ENCODE measurements at places on chromosomes 7 and 10.

DNA sequence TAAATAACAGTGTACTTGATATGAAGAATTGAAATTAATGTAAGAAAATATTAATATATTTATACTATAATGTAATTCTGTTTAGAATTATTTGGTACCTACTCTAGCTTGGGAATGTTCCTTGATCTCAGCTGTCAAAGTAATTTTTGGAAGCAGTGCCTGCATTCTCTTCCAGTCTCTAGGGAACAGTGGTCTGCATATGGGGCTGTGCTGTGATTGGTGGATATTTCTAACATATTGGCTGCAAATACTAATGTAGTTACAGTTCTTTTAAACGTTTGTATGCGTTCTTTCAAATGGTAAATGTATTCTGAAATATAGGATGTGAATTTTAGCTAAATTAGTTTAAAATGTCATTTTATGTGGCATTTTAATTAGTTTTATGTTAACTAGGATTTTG lies 87.2 kb downstream of the PHF14 start:
- no peak overlapping the region for H3K4me3 ChIP-seq
- H3K27me3 ChIP-seq: no peaks in the 10 kb centered on the region
- no peaks in the 10 kb centered on the region for H3K36me3 ChIP-seq

DNA sequence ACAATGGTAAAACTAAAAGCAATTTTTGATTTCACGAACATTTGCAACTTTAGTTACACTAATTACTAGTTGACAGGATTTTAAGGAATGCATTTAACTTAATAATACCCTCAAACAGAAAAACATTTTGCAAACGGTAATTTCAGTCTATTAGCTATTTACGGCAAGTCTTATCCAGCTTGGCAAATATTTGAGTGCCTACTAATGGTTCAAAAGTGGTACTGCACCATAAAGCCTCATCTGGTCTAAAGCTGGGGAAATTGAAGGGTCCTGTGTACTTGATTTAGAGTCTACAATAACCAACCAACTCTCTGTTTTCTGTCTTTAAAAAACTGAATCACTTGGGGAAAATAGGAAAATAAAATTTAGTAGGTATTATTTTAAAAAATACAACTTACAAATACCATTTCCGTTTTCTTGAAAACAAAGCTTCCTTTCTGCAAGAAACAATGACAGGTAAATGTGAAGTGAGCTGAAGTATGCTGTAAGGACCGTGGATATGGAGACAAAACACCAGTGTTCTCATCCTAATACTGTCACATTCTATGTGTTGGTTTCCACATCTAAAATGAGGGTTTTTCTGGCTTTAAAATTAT lies 142.3 kb downstream of the VPS50 start:
- no peak overlapping the region for H3K27ac ChIP-seq
- no peak overlapping the region for H3K4me3 ChIP-seq
- H3K36me3 ChIP-seq: no peaks in the 10 kb centered on the region
- DNase-seq: peak; percentile 46

- peaks cover 19% of the 10 kb centered on the region for H3K36me3 ChIP-seq
- no peak for DNase-seq
- no peak overlapping the region for H3K4me3 ChIP-seq
These were observed 53.0 kb downstream of the KLRG2 start for GRCh38 chr7:139430443-139430842.

GRCh38 chr10:22315455-22316285 lies 518 bp upstream of the COMMD3 start:
- H3K27me3 ChIP-seq: no peaks in the 10 kb centered on the region
- peak overlapping the region; percentile 87 for H3K4me3 ChIP-seq
- DNase-seq: no peak
- H3K36me3 ChIP-seq: no peaks in the 10 kb centered on the region
- H3K4me1 ChIP-seq: no peaks in the 10 kb centered on the region

DNA sequence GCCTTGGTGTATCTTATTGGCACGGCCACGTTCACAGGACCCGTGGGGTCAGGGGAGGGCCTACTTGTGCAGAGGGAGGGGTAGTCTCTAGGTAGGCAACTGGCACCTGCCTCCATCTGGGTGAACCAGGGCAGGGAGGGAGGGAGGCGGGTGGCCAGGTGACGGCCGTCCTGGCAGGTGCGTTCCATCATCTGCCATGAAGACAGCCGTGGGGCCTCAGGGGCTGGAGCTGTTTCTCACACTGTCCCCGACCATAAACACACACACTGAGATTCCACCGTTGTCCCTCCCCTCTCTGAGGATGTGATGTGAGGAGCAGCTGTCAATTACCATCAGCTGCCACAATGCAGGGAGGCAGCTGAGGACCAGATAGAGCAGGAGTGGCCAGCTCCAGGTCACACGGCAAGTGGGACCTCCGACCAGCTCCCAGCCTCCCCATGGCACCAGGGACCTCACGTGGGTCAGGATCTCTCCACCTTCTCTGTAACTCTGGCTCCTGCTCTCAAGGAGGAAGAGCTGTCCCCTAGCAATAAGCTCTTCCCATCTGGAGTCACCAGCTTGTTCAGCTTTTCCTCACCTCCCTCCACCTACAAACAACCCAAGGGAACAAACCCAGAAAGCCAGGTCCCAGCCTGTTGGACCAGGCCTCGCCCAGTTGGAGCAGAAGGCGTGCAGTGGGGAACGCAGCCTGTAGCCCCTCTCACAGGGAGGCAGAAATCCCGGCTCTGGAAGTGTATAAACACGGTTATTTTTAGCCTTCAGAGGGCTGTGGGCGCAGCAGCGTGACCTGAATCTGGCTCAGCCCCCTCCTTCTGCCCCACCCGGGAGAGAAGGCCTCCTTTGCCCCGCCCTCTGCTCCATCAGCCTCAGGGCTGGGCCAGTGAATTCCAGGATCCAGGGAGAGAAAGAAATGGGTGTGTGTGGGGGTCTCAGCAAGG lies 33.1 kb downstream of the ZMIZ1 start:
- no peaks in the 10 kb centered on the region for H3K27me3 ChIP-seq
- H3K27ac ChIP-seq: no peak overlapping the region
- peaks cover 39% of the 10 kb centered on the region for H3K36me3 ChIP-seq
- peaks cover 80% of the 10 kb centered on the region for H3K4me1 ChIP-seq

- H3K4me1 ChIP-seq: peaks cover 29% of the 10 kb centered on the region
- peak overlapping the region; percentile 78 for H3K4me3 ChIP-seq
- H3K36me3 ChIP-seq: no peaks in the 10 kb centered on the region
- no peak overlapping the region for H3K27ac ChIP-seq
These were observed 548 bp upstream of the BNIP3 start for GRCh38 chr10:131982185-131982756.

GRCh38 chr10:62589689-62590088 lies 214.8 kb upstream of the ADO start:
- no peak overlapping the region for H3K4me3 ChIP-seq
- no peaks in the 10 kb centered on the region for H3K36me3 ChIP-seq
- H3K27me3 ChIP-seq: no peaks in the 10 kb centered on the region
- H3K27ac ChIP-seq: no peak overlapping the region

DNA sequence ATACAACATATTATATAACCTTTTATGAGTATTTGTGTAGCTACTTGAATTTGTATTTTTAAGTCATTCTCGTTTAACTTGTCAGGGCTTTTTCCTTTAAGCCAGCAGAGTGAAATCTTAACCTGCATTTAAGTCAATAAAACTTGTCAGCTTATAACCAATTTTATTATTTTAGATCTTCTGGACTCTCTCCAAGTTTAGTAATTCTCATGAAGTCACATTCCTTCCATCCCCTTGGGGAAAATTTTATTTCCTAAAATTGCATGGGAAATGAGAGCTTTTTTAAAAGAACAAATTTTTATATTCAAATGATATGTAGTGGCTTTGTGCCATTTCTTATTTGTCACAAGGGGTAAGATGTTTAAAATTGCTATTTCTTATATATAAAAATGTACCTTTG lies 74.0 kb downstream of the SEPTIN7 start:
- H3K27ac ChIP-seq: no peak overlapping the region

DNA sequence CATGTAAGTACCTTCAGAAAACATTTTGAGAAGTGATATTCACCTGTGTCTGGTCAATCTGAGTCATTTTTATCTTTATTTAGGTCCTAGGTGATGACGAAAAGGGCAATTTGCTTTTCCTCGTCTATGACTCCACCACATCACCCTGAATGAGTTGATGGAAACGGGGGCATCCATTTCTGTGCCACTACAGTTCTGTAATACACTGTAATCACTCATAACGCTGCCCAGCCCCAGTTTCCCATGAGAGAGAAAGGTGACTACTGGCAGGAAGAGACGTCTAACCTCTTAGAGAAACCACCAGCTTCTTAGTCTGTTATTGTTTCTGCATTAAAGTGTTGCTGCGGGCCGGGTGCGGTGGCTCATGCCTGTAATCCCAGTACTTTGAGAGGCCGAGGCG lies 205.3 kb upstream of the MKLN1 start:
- no peak for DNase-seq
- H3K4me3 ChIP-seq: no peak overlapping the region
- no peak overlapping the region for H3K27ac ChIP-seq
- H3K36me3 ChIP-seq: no peaks in the 10 kb centered on the region

GRCh38 chr10:35728341-35728740 lies 86.2 kb upstream of the FZD8 start:
- H3K4me1 ChIP-seq: no peaks in the 10 kb centered on the region
- H3K27me3 ChIP-seq: peaks cover 2% of the 10 kb centered on the region
- H3K4me3 ChIP-seq: no peak overlapping the region
- no peaks in the 10 kb centered on the region for H3K36me3 ChIP-seq
- peak; percentile 61 for DNase-seq

DNA sequence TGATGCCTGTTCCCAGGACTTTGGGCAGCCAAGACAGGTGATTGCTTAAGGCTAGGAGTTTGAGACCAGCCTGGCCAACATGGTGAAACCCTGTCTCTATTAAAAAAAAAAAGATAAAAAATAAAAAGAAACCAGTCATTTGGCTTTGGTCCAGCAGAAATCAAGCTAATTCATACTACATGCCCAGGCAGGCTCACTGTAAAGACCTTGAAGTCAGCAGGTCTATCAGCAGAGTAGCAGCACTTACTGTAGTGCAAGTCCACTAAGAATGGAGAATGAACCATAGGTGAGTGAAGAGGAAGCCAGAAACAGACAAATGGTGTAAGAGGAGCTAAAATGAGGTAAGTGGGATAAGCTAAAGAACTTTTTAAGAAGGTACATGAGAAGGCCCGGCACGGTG lies 24.7 kb downstream of the PSPH start:
- peaks cover 32% of the 10 kb centered on the region for H3K36me3 ChIP-seq
- no peak for DNase-seq
- no peaks in the 10 kb centered on the region for H3K27me3 ChIP-seq
- no peak overlapping the region for H3K4me3 ChIP-seq

DNA sequence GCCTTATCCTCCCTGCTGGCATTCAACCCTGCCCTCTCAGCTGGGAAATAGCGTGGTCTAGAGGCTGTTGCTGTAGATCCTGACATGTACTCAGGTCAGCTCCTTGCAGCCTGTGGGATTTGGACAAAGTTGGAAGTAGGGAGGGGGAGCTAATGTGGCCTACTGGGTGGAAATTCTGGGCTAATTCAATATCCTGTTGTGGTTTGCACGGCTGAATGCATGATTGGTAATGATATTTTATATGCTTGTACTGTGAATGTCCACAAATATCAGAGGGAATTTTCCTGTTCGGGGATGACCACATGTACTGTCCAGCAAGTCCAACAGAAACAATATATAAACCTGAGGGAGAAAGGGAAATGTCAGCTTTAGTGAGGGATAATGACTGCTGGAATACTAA lies 22.1 kb upstream of the NPVF start:
- DNase-seq: no peak
- peaks cover 4% of the 10 kb centered on the region for H3K4me1 ChIP-seq
- H3K4me3 ChIP-seq: no peak overlapping the region
- no peak overlapping the region for H3K27ac ChIP-seq

DNA sequence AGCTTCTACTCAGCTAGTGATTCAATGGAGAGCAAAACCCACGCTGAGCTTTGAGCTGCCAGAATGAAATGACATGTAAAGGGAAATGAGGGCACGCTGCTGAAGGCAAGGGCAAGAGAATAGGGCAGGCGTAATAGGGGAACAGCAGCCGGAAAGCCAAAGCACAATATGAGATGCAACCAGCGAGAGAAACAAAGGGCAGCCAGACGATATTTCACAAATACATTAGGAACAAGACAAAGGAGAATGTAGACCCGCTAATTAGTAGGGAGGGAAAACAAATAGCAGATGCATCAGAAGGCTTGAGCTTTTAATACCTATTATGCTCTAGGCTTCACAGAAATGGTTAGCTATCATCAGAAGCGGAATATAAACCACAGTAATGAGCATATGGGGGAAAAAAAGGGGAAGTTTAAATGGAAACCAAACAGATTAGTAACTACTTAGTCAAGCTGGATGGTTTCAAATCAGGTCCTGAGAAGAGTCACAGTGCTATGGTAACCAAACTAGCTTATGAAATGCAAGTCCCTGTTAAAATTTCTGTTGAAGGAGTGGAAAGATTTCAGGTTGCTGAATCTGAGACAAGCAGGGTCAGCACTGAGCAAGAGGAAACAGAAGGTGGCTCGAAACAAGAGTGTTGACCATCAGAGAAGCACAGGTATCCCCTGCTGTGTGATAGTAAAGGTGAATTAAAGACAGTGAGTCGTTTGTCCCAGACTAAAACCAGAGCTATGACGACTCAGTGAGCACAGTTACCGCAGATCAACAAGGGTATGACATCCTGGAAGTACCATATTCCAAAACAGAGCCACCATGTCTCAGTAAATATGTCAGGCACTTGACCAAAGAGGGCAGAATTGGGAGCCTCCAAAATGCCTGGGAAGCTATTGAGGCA lies 496.9 kb upstream of the CELF2 start:
- no peaks in the 10 kb centered on the region for H3K27me3 ChIP-seq
- no peak overlapping the region for H3K27ac ChIP-seq
- H3K4me1 ChIP-seq: no peaks in the 10 kb centered on the region

GRCh38 chr7:66905689-66906088 lies 15.3 kb upstream of the TMEM248 start:
- no peaks in the 10 kb centered on the region for H3K27me3 ChIP-seq
- no peaks in the 10 kb centered on the region for H3K4me1 ChIP-seq
- H3K36me3 ChIP-seq: peaks cover 10% of the 10 kb centered on the region
- H3K27ac ChIP-seq: no peak overlapping the region
- H3K4me3 ChIP-seq: peak overlapping the region; percentile 2
- no peak for DNase-seq
